ENCODE measurements at places on chromosomes 11 and 22.

- peak; percentile 74 for DNase-seq
Measured at GRCh38 chr11:66181632-66182315, 86.7 kb upstream of the RAB1B start.

- DNase-seq, result no peak
Measured at GRCh38 chr11:76147106-76147740, 59.1 kb downstream of the WNT11 start.

- no peak for DNase-seq
Measured at GRCh38 chr22:23831261-23831660, 7.5 kb downstream of the DERL3 start.

DNA sequence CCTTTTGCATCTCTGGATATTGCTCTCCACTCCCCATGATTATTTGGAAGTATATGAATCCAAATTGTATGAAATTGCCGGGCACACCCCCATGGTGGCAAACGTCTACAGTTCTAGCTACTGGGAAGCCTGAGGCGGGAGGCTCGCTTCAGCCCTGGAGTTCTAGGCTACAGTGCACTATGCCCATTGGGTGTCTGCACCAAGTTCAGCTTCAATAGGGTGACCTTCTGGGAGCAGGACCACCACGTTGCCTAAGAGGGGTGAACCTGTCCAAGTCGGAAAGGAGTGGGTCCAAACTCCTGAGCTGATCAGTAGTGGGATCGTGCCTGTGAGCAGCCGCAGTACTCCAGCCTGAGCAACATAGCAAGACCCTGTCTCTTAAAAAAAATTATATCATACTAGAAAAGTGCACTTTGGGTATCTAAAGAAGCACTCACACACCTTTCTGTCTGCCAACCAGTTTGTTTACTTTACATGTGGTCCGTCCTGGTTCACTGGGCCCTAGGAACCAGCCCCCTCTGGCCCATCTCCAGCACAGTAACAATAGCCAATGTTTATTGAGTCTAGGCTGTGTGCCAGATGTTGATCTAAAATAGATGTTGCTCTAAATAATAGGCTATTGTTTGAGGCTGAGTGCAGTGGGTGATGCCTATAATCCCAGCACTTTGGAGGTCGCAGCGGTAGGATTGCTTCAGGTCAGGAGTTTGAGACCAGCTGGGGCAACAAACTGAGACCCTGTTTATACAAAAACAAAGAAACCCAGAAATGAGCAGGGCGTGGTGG, 16.4 kb upstream of the KAT5 start:
- peak; percentile 67 for DNase-seq

- DNase-seq, result no peak
Measured at GRCh38 chr22:44057401-44057987, 33.4 kb downstream of the PARVB start.

DNA sequence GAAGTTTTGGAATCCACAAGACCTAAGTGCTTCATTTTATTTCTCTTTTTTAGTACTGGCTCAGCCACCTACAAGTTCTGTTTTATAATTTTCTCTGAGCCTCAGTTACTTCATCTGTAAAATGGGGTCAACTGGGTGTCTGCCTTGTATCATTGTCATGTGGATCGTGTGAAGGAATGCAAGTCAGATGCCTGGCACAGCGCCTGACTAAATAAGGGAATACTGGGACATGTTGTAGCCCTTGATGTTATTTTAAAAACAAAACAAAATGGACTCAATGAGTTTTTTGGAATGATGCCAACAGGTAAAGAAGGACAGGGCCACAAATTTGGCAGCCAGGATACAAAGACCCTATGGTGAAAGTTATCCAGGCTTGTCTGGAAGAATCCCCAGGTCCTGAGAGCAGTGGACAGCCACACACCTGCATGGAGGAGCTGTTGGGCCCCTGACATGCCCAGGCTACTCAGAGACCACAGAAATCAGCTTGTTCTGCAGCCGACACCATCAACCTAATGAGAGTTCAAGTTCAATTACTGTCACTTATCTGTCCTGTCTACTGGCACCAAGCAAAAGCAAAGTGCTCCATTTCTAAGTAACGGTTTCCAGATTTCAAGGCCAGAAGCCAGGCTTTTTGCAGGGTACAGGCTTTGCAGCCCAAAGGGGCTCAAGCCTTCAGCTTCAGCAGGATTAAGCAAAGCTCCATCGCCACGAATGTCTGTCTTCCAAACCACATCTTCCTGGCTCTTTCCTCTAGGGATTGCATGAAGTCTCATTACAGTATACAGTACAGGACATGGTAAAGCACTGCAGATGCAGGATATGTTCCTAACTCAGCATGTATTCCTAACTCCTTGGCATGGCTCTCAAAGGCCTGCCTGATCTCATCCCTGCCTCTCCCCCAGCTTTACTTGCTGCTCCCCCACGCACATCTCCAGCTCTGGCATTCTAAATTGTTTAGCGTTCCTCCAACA, 18.4 kb downstream of the DKK3 start:
- DNase-seq, result no peak

GRCh38 chr11:27387362-27387761, 24.3 kb upstream of the CCDC34 start:
- DNase-seq, result no peak

GRCh38 chr22:31715147-31715778, 34.7 kb downstream of the PRR14L start:
- DNase-seq, result no peak

DNA sequence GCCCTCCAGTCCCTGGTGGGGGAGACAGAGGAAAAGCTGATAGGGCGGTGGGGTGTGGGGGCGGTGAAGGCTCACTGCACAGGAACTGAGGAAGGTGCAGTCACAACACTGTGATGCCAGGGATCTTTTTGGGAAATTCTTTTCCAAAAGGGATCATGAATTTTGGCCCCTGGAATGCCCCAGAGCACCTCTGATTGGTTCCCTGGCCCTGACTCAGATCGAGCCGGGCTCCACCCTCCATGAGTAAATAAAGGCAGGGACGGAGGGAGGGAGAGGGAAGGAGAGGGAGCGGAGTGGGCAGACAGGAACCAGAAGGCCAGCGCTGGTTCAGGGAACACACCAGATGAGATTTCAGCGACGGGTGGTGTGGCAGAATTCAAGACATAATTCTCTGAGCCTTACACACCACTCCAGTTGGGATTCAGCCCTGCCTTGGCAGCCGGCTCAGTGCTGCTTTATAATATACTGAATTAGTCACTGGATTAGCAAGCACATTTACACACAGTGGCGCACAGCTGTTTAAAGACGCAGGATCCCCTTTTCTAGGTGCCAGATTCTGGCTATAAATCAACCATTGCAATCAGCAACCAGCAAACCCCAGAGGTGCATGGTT, 80.3 kb downstream of the ETS1 start:
- peak; percentile 83 for DNase-seq

DNA sequence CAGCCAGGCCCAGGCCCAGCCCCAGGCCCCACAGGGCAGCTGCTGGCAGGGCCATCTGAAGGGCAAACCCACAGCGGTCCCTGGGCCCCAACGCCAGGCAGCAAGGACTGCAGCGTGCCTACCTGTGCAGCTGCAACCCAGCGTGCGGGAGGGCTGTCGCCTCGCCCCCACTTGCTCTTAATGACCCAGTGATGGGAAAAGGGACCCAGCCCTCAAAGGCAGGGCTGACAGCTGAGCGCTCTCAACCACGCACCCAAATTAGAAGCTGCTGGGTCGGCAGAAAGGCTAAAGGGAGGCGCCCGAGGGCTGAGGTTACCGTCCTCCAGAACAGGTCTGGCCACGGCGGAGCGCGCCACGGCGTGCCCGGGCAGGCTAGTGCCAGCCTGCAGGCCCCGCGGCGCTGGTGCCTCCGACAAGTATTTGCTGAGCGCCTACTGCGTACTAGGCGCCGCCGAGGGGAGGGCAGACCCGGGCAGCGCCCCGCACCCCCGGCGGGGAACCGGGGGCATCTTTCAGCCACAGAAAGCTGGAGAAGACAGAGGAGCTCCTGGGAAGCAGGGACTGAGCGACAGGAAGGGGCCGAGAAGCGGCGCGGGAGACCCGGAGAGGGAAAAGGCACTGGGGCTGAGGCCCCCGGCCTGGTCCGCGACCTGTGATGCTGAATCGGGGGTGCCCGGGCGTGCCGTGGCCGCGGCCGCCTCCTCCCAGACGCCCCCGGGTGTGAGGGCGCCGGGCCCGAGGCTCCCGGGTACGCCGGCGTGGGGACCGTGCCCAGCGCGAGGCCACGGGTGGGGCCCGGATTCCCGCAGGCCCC, 773 bp downstream of the HRAS start:
- no peak for DNase-seq

- no peak for DNase-seq
Measured at GRCh38 chr11:48164836-48165235, 51.8 kb upstream of the OR4B1 start.

- no peak for DNase-seq
Measured at GRCh38 chr11:74347381-74347780, 35.9 kb upstream of the P4HA3 start.

DNA sequence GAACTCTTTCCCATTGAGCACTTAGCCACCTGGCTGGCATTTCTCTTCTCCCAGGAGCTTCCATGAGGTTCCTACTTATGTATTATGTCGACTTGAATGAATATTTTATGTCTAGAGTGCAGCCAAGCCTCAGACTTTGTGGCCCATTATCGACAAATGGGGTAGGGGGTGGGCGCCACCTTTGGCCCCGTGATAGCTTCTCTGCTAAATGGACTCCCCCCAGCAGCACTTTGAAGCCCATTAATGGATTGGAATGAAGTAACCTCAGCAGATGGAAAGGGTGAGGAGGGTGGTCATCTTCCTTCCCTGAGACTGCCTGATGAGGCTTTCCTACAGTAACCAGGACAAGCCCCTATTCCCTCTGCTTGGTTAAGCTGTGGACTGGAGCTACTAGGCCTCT, 5.9 kb downstream of the MARK2 start:
- DNase-seq, result no peak

GRCh38 chr11:3995949-3996554, 98.5 kb upstream of the RRM1 start:
- no peak for DNase-seq

DNA sequence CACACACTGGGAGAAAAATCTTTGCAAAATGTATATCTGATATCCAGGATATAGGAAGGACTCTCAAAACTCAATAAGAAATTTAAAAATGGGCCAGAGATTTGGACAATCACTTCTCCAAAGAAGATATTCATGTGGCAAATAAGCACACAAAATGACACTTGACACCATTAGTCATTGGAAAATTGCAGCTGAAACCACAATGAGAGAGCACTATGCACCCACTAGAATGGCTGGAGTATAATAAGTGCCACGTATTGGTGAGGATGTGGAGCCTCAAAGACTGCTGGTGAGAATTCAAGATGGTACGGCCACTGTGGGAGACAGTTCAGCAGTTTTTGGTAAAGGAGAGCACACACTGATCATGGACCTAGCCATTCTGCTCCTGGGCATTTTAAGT, 12.8 kb upstream of the OSBPL5 start:
- no peak for DNase-seq

DNA sequence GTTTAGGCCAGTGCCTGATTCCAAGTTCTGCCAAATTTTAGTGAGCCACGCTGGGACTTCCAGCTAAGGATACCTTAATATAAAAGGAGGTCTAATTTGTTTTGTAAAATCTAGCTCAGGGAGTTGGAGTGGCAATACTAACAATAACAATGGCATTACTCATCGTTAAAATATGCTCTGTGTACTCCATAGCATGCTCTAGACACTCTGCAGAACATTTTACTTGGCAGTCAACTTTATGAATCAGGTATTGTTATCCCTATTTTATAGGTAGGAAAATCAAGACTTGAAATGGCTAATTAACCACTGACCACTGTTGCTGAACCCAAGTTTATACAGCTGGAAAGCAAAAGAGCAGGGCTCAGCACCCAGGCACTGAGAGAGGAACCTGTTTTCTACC, 485.0 kb upstream of the KIRREL3 start:
- no peak for DNase-seq

- no peak for DNase-seq
Measured at GRCh38 chr11:57459164-57460021, 935 bp upstream of the RTN4RL2 start.

- no peak for DNase-seq
Measured at GRCh38 chr22:46165977-46166376, 15.7 kb downstream of the PPARA start.

GRCh38 chr11:126491092-126491491, 135.6 kb downstream of the ST3GAL4 start:
- no peak for DNase-seq

GRCh38 chr11:19766810-19767209, 54.2 kb downstream of the NAV2 start:
- no peak for DNase-seq

DNA sequence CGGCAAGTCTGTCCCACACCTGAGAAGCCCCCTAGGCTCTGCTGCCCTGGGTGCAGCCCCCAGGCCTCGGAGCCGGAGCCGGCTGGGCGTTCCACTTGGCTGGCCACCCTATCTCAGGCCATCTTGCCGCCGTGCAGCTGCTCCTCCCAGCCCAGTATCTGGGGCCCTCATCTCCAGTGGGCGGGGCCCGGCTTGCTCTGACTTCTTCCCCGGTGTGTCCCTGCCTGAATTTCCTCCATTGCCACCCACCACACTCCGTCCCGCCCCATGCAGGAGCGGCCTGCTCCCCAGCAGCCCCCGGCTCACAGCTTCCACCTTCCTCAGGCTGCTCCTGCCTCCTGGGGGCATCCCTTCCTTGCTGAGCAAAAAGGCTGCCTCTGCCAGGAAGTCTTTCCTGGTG, 46.6 kb downstream of the WNT7B start:
- DNase-seq, result no peak

DNA sequence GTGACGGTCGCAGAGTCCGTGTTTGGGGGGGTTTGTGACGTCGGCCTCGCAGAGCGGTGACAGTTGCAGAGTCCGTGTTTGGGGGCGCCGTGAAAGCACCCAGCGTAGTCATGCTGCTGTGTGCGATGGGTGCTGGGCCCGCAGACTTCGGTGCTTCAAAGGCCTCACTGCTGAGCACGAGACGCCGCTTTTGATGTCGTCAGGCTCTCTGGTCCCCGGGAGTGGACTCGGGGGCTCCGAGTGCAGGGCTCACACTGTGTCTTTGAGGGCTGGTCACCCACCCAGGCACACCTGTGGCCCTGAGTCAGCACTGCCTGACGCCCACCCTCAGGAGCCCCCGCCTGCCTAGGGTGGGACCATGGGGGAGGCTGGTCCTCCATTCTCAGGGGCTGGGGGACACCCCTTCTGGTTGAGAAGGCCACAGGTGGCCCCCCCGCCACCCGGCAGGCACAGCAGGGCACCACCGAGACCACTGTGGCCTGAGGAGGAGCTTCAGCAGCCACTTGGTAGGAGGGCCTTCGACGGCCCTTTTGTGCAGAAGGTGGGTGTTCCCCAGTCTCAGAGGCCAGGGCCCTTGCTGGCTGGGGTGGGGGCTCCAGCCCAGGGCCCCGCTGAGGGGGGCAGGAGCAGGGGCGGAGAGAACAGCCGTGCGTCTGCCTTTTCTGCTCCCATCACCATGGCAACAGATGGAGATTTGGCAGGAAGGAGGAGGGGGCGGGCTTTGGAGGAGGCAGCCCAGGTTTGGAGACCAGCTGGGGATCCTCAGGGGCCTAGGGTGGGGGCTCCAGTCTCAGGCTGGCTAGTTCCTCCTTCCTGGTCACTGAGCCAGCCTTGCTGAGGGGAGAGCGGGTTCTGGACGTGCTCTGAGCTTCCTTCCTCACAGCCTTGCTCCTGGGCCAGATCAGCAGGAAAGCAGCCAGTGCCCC, 20.9 kb downstream of the BRSK2 start:
- DNase-seq, result no peak
